Mesothelial cell of epicardium (in vitro differentiated cells): ENCODE measurements at places on chromosomes 2 and 18.

DNA sequence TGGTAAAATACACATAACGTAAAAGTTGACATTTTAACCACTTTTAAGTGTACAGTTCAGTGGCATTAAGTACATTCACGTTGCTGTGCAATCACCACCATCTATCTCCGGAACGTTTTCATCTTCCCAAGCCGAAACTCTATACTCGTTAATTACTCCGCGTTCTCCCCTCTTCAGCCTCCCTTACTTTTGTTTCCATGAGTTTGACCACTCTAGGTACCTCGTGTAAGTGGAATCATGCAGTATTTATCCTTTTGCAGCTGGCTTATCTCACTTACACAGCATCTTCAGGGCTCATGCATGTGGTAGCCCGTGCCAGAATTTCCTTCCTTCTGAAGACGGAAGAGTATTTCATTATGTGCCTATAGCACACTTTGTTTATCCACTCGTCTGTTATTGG is 225.2 kb downstream of the SLC4A3 start:
- no peak overlapping the region for H3K4me3 ChIP-seq
- H3K36me3 ChIP-seq: no peaks in the 10 kb centered on the region
- no peak for DNase-seq
- H3K27me3 ChIP-seq: peaks cover 45% of the 10 kb centered on the region
- no peak overlapping the region for H3K27ac ChIP-seq

- H3K27ac ChIP-seq: no peak overlapping the region
- H3K4me1 ChIP-seq: peaks cover 16% of the 10 kb centered on the region
- no peak for DNase-seq
- H3K36me3 ChIP-seq: peaks cover 7% of the 10 kb centered on the region
- no peaks in the 10 kb centered on the region for H3K27me3 ChIP-seq
Observed at GRCh38 chr2:38416296-38417036, 39.4 kb upstream of the ATL2 start.

DNA sequence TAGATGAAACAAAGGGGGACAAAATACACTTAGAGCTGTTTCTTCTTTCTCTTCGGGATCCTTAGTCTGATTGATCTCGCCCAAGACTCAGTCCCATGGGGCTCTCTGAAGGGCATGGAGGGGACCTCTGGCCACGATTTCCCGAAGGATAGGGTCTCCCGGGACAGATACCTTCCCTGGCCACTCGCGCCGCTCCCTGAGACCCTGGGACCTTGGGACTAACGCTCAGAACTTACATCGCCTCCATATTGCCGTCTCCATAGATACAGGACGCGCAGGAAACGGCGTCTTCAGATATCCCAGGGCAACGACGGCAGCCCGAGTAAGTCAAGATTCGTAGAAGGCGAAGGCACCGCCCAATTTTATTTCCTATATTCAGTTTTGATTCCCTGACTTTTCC is at the start of gene CFAP65:
Gene CFAP65, minus strand, starts transcription at position 265 of the 400 bp plus-strand sequence. CDS start 2,468 bp downstream, outside the sequence.
- H3K27me3 ChIP-seq: peaks cover 90% of the 10 kb centered on the region
- DNase-seq: no peak
- peak within 1 kb of the TSS; percentile 64 for H3K4me3 ChIP-seq
- H3K36me3 ChIP-seq: no peaks in the 10 kb centered on the region
- H3K4me1 ChIP-seq: peaks cover 1% of the 10 kb centered on the region
- no peak within 1 kb of the TSS for H3K27ac ChIP-seq

GRCh38 chr2:108927405-108927804 is 61.6 kb downstream of the EDAR start:
- no peaks in the 10 kb centered on the region for H3K27me3 ChIP-seq
- no peak for DNase-seq
- no peak overlapping the region for H3K4me3 ChIP-seq
- no peak overlapping the region for H3K27ac ChIP-seq
- H3K36me3 ChIP-seq: no peaks in the 10 kb centered on the region
- peaks cover 28% of the 10 kb centered on the region for H3K4me1 ChIP-seq

- peaks cover 4% of the 10 kb centered on the region for H3K4me1 ChIP-seq
- H3K4me3 ChIP-seq: no peak overlapping the region
- H3K27ac ChIP-seq: no peak overlapping the region
- no peaks in the 10 kb centered on the region for H3K36me3 ChIP-seq
- DNase-seq: no peak
Observed at GRCh38 chr18:25595274-25596060, 243.5 kb upstream of the ZNF521 start.

DNA sequence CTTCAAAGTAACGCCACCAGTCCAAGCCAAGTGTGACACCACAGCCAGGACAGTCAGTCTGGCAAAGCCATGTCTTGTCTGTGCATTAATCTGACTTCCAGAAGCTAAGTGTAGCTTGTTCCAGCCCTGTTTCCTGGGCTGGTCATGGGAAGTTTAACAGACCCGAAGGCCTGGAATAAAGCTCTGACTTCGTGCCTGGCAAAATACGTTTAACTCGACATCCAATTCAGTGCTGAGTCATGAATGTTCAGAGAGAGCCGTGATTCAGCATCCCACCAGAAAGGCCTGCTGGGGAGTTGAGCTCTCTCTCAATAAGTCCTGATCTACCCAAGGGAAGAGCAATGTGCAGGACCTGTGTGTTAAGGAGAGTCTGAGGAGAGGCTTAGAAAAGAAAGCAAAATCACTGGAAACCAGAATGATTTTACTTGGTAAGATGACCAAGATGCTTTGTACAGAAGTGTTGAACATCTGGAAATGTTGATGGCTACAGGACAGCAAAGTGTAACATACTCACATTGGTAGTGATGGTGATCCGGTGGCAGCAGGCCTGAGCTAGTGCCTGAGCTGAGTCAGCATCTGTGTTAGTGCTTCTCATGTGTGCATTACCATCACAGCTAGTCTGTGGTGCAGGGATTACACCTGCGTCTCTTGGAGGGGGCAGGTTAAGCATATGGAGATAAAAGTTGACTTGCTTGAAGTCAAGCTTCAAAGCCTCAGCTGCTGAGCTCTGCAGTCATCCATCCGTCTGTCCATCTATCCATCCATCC is 743.7 kb upstream of the HS6ST1 start:
- no peak for DNase-seq
- no peaks in the 10 kb centered on the region for H3K36me3 ChIP-seq
- no peak overlapping the region for H3K4me3 ChIP-seq
- H3K4me1 ChIP-seq: peaks cover 39% of the 10 kb centered on the region
- no peaks in the 10 kb centered on the region for H3K27me3 ChIP-seq

GRCh38 chr2:129782633-129782990 is 196.9 kb upstream of the RAB6C start:
- H3K4me1 ChIP-seq: peaks cover 50% of the 10 kb centered on the region
- H3K27ac ChIP-seq: no peak overlapping the region
- H3K36me3 ChIP-seq: no peaks in the 10 kb centered on the region
- DNase-seq: no peak
- H3K27me3 ChIP-seq: no peaks in the 10 kb centered on the region
